ENCODE measurements at places on chromosomes 16 and 17. TPM values are rescaled to one million over a fixed set of nuclear protein-coding genes. Genes with fewer than 3 reads are reported as not detected.

The EFCAB5 gene
- not detected for total RNA-seq

The GINS3 gene
- total RNA-seq, result 13.9 TPM

The GUCY2D gene
- not detected for total RNA-seq

The SIRT7 gene
- 15.3 TPM for total RNA-seq

The PLLP gene
- total RNA-seq, result 2.1 TPM

The GNPTG gene
- 46.0 TPM for total RNA-seq

The KRT12 gene
- not detected for total RNA-seq

The CORO6 gene
- total RNA-seq, result 0.60 TPM

The NOG gene
- 41.2 TPM for total RNA-seq

The TBC1D3K gene
- total RNA-seq, result not detected

The PIK3R5 gene
- total RNA-seq, result not detected

The C16orf54 gene
- total RNA-seq, result not detected

The STH gene
- not detected for total RNA-seq

The ANKS3 gene
- total RNA-seq, result 5.5 TPM

The TBC1D3C gene
- total RNA-seq, result 0.13 TPM

The CCDC102A gene
- 17.4 TPM for total RNA-seq

The ABCA8 gene
- not detected for total RNA-seq

The HBA2 gene
- total RNA-seq, result not detected

The CACNA1H gene
- total RNA-seq, result not detected

The TNP2 gene
- total RNA-seq, result not detected

The CACNG5 gene
- total RNA-seq, result not detected

The MRPL12 gene
- 156 TPM for total RNA-seq

The CLEC18B gene
- total RNA-seq, result not detected

The TPSG1 gene
- total RNA-seq, result not detected

The GAS2L2 gene
- total RNA-seq, result not detected

The CD7 gene
- total RNA-seq, result not detected

The NPIPB9 gene
- not detected for total RNA-seq

The CLEC19A gene
- total RNA-seq, result not detected

The PMFBP1 gene
- 0.93 TPM for total RNA-seq

The IGFBP4 gene
- 111 TPM for total RNA-seq

The UQCRC2 gene
- total RNA-seq, result 138 TPM

The EMP2 gene
- 17.7 TPM for total RNA-seq

The CDRT15 gene
- not detected for total RNA-seq

The TTLL6 gene
- not detected for total RNA-seq

The HSD17B2 gene
- total RNA-seq, result 347 TPM

The TM4SF5 gene
- total RNA-seq, result not detected

The TBC1D3E gene
- 0.89 TPM for total RNA-seq

The KCNH6 gene
- total RNA-seq, result not detected

The FOXN1 gene
- total RNA-seq, result not detected

The NHLRC4 gene
- 0.67 TPM for total RNA-seq
